ENCODE measurements at places on chromosomes 2 and 18.

DNA sequence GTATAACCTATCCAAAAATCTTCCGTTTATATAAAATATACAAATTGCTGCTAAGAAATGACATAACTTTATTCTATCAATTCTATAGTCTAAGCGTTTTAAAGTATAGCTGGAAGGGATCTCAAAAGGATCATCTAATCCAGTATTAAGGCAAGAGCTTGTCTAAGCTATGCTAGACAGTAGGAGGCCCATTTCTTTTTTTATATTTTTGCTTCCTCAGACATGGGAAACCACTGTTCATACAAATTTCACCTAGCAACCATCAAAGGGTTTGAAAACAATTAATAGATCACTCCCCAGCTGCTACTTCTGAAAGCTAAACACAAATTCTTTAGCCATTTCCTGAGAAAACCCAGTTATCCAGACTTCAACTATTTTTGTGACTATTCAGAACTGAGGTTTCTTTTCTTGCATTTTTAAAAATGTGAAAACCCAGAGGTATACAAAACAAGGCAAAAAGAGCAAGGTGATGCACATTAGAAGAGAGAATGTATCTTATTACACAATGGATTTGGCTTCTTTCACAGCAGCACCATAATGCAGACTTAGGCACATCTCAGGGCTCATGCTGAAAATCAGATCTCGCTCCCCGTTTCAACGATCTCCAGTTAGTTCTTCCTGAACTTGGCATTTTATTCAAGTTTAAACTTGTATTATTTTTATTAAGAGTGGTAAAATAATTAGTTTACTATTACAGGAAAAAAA lies 274.4 kb downstream of the LRP1B start:
- DNase-seq, result no peak

DNA sequence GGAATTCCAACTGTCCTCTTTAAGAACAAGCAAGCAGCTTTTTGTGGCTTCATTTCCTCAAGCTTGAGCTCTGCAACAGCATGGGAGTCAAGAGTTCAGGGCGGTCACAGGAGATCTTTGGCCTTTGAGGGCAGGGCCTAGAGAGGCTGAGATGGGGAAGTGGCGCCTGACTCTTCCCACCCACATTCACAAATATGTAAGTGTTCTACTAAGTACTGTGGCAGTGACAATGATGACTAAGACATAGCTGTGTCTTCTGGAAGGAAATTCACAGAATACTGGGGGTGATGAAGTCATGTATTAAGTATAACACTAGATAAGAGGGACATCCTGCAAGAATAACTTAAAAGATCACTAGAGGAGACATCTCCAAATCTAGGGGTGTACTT lies 15.0 kb downstream of the RND3 start:
- no peak for DNase-seq

DNA sequence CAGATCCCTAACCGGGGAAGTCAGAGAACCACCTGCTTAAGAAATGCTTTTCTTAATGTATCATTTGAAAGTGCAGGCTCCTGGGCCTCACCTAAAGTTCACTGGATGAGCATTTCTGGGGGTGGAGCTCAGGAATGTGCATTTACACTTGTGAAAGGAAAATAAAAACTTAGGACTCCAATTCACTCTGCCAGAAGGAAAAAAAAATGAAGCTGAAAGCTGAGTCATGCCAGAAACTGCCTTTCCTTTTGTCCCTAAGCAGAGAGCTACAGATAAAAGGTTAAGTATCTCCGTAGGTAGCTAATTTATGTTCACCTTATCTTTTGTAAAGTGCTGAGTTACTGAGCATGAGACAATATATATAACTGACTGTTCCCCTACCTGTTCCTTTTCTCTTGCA lies 229.5 kb upstream of the MEX3C start:
- no peak for DNase-seq

DNA sequence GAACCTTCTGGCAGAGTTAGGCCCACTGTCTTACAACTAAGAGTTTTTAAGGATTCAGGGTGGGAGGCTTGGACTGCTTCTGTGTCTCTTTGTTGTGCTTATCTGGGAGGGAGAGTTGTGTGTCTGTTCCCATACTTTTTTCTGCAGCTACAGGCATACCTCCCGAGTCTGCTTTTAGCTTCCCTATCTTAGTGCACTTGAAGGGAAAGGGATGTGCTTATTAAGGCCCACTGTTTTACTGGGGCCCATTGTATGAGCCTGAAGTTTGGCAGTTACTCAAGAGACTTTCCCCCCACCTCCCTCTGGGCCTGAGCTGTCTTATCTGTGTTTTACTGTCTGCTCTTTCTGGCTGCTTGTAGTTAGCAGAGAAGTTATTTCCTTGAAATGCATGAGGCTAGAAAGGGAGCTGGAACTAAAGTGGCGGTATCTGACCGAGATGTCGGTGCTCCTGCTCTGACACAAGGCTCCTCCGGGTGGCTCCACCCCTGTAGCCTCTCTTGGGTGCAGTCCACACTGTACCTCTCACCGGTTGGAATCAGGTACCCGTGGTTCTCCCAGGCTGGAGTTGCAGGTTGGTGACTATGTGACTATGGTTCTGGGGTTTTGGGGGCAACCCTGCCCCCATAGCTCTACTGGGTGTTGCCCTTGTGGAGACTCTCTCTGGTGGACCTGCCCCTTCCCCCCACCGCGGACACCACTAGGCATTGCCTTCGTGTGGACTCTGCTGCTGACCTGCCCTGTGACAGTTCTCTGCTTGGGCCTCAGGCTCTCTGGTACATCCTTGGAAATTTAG lies 12.9 kb downstream of the UBR3 start:
- DNase-seq, result no peak

DNA sequence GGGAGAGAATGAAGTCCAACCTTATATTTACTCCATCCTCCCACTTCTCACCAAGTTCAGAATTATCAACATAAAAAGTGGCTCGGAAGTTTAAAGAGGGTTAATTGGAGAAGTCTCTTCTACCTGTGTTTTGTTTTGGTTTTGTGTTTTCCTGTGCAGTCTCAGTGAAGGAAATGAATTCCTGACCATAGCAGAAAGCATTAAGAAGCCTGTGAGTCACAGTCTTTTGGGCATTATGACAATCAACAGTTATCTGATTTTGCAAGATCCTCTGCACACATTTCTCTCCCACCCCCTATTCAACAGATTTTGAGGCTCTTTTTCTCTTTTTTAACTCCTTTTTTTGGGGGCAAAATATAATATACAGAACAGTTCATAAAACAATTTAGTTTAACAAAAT lies 8.6 kb upstream of the RPL37A start:
- DNase-seq, result no peak

DNA sequence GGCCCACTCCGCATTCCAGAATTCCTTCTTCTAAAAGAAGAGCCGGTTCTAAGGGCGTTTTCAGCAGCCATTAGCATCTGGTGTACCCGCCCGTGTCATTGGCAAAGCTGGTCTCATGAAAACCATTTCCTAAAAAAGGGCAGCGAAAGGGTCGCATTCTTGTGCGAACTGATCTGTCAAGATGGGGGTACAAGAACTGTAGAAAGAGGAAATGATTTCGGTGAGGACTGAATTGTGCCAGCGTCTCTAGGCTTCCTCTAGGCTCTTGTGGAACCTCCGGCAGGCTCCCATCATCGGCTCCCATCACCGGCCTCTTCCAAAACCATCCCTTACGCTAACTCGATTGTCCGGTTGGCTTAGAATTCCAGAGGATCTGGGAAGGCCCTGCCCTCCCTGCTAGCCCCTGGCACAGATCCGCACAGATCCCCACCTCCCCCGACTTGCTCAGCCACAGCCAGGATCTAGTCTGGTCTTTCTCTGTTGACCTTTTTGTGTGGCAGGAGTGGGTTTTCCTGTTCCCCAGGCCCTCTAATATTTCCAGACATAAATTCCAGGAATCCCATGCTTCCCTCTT lies 1.3 kb downstream of the RAB31 start:
- no peak for DNase-seq

DNA sequence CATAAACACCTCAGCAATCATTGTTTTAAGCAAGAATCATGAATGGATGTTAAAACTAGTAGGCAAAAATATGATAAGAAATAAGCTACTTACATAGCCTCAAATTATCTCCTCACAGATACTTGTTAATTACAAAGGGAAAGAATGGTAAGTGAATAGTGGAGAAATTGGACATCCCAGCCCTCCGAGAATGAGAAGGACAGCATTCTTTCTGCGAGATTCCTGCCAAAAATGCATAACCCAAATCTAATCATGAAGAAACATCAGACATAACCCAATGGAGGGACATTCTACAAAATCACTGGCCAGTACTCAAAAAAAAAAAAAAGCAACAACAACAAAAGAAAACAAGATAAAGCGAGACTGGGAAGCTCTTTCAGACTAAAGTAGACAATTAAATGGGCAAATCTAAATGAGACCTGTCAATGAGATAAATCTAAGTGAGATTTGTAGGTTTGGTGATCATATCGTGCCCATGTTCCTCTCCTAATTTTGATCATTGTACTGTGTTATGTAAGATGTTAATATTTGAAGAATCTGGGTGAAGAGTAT lies 57.9 kb upstream of the GLI2 start:
- no peak for DNase-seq

DNA sequence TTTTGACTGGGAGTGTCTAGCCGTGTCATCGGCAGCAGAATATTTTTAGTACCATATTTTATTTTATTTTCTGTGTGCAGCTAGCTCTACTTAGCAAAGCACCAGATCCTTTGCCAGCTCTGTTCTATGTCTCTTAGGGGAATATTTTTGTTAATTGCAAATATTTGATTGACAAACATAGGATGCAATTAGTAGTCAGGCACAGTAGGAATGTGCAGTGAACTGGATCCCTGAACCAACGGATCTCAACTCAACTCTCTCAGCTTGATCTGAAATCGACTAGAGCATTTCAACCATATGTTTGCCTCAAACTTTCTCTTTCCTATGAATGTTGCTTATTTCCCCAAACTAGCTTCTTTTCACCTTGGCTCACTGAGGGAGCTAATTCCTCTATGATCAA lies 998.0 kb upstream of the FANCL start:
- no peak for DNase-seq

- DNase-seq, result peak; percentile 18
Measured at GRCh38 chr2:134679745-134680144, 39.1 kb downstream of the TMEM163 start.

- DNase-seq, result peak; percentile 41
Measured at GRCh38 chr2:55168221-55169154, 63.6 kb downstream of the CLHC1 start.

GRCh38 chr18:39513186-39513585 lies 1947.6 kb upstream of the CELF4 start:
- no peak for DNase-seq

- no peak for DNase-seq
Measured at GRCh38 chr2:118614841-118615271, 232.6 kb downstream of the EN1 start.

DNA sequence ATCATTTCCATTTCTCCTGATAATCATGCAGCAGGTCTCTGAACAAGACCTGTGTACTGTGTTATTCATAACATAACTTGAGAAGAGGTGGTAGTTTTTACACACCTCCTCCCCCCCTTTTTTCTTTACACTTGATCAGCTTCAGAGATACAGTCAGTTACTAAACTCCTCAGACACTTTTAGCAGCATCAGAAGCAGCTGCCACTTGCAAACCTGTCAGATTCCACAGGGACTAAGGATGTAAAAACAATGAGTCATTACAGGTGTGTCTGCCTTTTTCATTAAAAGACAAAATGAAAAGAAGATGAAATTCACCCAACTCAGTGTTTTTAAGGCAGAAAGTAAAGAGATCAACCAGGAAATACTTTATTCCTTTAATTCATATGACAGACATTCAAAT lies 254.0 kb downstream of the NRXN1 start:
- no peak for DNase-seq

GRCh38 chr18:13269521-13270011 lies 51.0 kb downstream of the LDLRAD4 start:
- DNase-seq, result peak; percentile 36

- DNase-seq, result no peak
Measured at GRCh38 chr18:35729991-35730668, 148.6 kb downstream of the GALNT1 start.

DNA sequence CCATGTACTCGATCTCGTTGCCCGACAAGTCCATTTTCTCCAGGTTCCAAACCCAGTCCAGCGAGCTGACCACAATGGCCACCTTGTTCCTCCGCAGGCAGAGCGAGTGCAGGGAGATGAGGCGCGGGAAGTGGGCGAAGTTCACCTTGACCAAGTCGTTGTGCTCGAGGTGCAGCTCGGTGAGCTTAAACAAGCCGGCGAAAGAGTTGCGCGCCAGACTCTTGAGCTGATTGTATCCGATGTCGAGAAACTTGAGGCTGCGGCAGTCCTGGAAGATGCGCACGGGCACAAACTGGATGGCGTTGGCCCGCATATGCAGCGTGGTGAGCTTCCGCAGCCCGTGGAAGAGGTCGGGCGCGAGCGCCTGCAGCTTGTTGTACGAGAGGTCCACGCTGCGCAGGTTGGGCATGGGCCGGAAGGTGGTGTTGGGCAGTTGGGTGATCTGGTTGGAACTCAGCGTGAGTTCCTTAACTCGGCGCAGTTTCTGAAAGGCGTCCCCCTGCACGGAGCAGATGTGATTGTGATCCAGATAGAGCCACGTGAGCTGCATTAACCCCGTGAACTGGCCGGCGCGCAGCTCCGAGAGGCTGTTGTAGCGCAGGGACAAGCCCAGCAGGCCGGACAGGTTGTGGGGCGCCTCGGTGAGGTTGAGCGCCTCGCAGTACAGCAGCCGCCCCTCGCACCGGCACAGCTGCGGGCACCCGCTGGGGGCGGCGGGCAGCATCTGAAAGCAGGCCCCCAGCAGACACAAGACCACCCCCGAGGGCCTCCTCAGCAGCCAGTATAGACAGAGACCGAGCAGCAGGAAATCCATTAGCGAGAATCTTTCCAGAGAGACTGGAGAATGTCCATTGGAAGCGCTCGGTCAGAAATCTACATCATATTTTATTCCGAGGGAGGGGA lies 1.3 kb downstream of the LRRTM1 start:
- no peak for DNase-seq

DNA sequence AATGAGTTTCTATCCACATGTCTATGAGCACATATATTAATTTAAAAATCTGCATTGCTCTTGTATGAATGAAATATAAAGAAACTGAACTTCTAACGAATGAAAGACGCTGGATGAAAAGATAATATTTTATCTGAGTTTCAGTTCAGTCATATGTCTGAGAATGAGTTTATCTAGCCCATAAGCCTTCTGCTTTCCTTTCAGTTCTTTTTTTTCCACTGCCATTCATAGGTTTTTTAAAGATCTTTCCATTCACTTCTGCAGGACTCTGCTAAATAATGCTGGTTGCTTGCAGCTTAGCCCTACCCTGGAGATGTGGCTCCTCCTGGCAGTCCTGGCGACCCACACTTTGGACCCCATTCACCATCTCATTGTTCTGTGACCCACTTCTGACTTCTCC lies 109.0 kb downstream of the BCL2 start:
- peak; percentile 46 for DNase-seq

DNA sequence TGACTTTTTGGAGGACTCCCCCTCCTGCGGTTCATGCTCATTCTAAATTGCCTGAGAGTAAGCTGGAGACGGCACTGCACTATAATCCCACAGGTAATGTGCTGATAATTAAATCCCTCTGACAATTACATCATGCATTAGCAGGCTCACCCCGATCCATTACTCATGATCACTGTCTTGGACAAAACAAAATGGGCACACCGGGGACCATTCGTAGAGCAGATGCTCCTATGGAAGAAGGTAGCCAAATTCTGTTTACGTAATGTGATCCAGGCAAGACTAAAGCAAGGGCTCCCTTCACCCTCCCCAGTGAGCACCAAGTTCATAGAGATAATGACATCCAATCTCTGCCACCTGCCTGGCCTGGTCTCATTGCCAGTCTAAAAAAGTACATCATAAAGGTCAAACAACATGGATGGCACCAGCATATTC lies 657.1 kb upstream of the SOX11 start:
- no peak for DNase-seq

GRCh38 chr2:47029737-47030524 lies 114.3 kb upstream of the MCFD2 start:
- DNase-seq, result no peak

GRCh38 chr2:17298453-17298852 lies 219.8 kb downstream of the RAD51AP2 start:
- no peak for DNase-seq
